Tibial nerve (tissue), 4 donors: ENCODE measurements at places on chromosomes 13 and 19. TPM values are rescaled to one million over a fixed set of nuclear protein-coding genes. Genes with fewer than 3 reads are reported as not detected.
A peak's percentile ranks its signal among the peaks of the same experiment; 100 is the strongest.

The VSIG10L gene
- total RNA-seq, result 1.9 TPM

The KLK15 gene
- total RNA-seq, result not detected

The LHB gene
- 2.6 TPM for total RNA-seq

The FCAR gene
- not detected for total RNA-seq

DNA sequence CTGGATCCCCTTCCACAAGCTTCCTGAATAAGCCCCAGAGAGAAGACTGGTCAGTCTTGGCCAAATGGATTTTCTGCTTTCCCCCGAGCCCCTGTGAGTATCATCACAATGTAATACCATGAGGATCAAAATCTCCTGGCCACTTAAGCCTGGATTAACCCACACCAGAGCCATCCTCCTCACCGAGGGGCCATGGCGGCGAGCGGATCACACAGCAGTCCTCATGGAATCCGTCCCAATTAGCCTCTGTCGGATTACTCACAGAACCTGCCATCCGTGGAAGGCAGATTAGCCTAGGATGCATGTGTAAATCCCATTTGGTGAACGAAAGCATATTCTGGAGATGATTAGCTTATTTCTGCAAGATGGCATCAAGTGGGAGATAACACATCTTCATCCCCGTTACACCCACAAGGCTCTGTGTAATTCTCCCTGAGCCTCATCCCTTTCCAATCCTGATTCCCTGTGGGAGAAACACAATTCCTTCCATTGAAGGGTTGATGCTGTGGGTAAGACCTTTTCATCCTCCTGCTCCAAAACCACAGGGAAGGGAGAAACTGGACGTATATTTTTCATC lies 42.5 kb downstream of the GNG7 start:
- DNase-seq, result no peak

DNA sequence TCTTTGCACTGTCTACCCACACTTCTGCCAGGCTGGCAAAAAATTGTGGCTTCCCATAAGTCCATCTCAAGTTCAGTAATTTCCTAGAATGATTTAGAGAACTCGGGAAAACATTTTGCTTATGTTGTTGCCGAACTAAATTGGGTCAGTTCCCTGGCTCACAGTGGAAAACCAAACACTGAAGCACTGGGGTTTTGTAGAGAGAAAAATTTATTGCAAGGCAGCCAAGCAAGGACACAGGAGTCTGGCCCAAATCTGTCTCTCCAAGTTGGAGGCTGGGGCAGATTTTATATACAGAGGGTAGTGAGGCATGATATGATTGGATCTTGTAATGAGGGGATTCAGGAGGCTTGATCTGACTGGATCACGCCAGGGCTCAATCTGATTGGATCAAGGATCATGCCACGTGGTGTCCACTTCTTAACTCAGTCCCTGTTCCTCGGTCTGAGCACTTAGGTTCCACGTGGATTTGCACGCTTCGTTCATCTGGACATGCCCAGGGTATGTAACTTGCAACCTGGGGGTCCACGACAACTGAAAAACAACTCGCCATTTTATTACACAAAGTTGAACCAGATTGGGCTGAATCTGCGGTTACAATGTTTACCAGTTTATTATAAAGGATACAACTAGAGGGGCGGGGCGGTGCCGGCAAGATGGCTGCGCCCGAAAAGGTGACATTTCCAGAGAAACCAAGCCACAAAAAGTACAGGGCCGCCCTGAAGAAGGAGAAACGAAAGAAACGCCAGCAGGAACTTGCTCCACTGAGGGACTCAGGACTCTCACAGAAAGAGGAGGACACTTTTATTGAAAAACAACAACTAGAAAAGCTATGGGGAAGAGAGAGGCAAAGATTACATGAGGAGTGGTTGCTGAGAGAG lies 7.3 kb downstream of the CD209 start:
- DNase-seq, result no peak

DNA sequence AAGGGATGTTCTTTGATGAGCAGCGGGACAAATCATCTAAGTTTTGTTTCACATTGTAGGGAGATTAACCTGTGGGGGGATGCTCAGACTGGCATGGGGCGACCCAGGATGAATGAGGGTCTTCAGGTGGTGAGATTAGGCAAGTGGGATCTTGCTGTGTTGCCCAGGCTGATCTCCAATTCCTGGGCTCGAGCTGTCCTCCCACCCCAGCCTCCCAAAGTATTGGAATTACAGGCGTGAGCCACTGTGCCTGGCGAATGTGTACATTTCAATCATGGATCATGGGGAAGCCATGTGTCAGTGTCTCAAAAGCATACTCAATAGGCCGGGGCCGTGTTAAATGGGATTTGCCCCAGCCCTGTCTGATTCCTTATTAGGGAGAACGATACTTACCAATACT lies 8.1 kb downstream of the SLC25A42 start:
- no peak for DNase-seq

- no peak for DNase-seq
Observed at GRCh38 chr19:37226248-37226647, 8.2 kb downstream of the ZNF383 start.

DNA sequence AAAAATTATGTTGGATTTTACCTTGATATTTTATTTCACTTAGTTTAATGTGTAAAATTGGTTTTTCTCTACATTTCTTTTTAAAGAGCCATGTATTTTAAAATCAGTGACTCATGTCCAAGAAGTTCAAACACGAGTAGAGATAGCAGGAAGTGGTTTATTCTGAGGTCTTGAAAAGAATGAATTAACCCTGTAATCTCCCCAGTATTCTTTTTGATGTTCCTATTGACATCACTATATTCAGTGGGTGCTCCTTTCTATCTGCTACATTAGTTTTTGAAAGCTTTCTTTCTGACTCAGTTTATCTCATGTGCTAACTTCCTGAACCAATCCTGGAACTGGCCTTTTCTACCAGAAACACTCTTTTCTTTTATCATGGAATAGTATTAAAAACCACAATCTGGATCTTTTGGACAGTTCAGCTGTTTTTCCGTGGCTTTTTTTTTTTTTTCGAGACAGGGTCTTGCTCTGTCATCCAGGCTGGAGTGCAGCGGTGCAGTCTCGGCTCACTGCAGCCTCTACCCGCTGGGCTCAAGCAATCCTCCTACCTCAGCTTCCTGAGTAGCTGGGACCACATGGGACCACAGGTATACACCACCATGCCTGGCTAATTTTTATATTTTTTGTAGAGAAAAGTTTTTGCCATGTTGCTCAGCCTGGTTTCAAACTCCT lies 114.9 kb downstream of the PCCA start:
- no peak for DNase-seq

GRCh38 chr19:31378404-31378803 lies 29.2 kb upstream of the TSHZ3 start:
- peak; percentile 24 for DNase-seq

- no peak for DNase-seq
Observed at GRCh38 chr13:76887076-76887563, 915 bp upstream of the KCTD12 start.

- no peak for DNase-seq
Observed at GRCh38 chr13:96700657-96701056, 293.6 kb downstream of the OXGR1 start.

GRCh38 chr13:32491028-32491427 lies 47.6 kb downstream of the N4BP2L2 start:
- no peak for DNase-seq

- no peak for DNase-seq
Observed at GRCh38 chr13:51326777-51327176, 12.7 kb upstream of the SERPINE3 start.

- no peak for DNase-seq
Observed at GRCh38 chr13:99797691-99798090, 173.9 kb downstream of the ZIC5 start.

- no peak for DNase-seq
Observed at GRCh38 chr13:103607995-103608394, 541.8 kb upstream of the SLC10A2 start.
